ENCODE measurements at places on chromosomes 13 and 19.

DNA sequence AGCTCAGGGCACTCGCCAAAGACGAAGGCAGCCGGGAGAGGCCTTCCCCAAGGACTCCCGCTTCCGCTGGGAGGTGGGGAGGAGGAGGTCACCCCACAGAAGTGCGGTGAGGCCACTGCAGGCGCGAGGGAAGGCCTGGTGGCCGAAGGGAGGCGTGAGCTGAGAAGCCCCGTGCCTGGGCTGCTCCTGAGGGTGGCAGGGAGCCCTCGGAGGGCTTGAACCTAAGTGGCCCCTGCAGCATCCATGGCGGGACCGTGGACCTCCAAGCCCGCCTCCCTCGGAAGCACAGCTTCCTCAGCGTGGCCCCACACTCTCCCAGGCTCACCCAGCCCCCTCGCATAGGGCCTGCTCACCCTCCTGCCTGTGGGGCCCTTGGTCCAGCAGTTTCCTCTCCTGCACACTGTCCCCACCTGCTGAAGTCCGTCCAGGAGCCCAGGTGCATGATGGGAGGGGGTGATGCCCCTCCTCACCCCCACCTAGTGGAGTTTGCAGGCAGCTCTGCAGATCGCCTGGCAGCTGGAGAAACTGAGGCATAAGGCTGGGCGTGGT, 25.9 kb downstream of the EFNA2 start:
- no peak for DNase-seq

- DNase-seq: no peak
Observed at GRCh38 chr13:43232144-43232872, 208.9 kb downstream of the DNAJC15 start.

DNA sequence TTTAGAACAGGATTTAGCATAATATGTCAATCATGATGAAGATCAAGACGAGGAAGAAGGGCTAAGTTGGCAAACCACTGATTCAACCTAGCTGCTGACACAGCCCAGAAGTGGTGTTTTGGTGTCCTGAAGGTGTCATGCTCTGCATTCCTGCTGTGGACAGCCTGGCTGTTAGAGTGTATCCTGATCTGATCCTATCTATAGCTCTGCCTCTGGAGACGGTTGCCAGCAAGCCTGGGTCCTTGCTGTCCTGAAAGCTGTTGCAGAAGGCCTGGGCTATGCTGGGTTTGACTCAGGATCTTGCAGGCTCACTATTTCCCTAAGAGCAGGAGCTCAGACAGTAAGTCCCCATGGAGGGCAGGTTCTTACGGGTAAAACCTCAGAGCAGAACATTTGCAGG, 416.4 kb downstream of the TSHZ3 start:
- DNase-seq: no peak

DNA sequence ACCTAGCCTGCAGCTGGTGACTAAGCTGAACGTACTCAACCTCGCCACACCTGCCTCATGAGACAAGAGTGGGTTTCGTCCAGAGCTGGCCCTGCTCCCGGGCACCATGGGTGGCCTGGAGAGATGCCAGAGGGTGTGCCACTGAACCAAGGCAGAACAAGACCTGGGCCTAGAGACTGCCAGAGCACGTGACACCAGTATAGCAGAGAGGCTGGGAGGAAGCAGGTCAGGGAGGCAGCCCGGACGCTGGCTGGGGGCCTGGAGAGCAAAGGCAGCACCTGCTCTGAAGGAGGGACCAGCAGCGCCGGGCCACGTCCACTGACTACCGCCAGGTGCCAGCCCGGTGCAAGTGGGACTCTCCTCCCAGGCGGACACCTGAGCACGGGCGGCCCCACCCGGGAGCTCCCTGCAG, 7.3 kb upstream of the C13orf46 start:
- DNase-seq: no peak

DNA sequence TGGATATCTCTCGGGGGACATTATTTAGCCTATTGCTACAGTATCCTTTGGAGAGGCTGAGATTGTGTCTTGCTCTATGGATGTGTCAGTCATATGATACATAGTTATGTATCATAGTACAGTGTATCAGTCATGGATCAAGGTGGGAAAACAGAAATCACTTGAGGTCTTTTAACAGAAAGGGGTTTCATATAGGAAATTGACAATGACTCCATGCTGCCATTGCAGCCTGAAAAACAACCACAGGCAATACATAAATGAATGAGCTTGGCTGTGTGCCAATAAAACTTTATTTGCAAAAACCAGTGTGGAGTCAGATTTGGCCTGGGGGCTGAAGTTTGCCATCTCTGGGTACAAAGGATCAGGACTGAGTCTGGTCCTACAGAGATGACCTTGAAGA, 35.4 kb downstream of the COLGALT1 start:
- no peak for DNase-seq

DNA sequence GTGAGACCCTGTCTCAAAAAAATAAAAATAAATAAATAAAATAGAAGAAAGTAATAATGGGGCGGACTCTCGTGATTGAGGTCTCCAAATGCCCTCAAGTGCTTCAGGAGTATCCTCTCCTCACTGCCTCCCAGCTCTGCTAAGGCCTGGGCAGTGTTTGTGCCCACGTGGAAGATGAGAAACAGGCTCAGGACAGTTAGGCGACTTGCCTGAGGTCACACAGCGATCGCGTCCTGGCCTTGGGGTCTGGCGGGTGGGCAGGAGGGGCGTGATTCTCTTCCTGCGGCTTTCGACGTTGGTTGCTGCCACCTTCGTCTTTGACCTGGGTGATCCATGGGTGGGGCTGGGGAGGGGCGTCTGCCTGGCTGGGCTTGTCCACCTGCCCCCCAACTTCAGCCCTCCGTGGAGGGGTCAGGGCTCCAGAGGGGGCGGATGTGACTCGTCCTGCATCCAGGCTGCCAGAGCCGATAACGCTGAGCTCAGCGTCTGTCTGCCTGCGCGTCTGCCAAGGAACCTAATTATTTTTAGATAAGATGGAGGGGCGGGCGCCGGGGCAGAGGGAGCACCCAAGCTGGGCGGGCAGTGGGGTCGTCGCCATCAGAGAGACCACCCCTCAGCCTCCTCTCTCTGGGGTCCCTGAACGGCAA, 56.9 kb downstream of the NFIC start:
- DNase-seq: peak; percentile 60

DNA sequence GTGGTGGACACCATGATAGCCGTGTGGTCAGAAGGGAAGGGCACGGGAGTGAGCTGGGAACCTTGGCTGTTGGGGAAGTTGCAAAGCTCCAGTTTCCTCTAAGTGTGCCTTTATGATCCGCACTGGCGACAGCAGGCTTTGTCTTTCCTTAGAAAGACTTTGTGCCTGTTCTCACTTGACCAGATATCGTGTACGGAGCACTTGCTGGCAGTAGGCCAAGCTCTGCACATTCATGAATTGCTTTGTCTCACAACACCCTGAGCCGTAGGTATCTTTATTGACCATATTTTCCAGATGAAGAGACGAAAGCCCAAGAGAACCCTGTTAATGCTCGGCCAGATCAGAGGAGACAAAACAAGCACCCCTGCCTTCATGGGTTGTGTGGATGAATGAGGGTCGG, 15.1 kb downstream of the CUL4A start:
- DNase-seq: no peak

DNA sequence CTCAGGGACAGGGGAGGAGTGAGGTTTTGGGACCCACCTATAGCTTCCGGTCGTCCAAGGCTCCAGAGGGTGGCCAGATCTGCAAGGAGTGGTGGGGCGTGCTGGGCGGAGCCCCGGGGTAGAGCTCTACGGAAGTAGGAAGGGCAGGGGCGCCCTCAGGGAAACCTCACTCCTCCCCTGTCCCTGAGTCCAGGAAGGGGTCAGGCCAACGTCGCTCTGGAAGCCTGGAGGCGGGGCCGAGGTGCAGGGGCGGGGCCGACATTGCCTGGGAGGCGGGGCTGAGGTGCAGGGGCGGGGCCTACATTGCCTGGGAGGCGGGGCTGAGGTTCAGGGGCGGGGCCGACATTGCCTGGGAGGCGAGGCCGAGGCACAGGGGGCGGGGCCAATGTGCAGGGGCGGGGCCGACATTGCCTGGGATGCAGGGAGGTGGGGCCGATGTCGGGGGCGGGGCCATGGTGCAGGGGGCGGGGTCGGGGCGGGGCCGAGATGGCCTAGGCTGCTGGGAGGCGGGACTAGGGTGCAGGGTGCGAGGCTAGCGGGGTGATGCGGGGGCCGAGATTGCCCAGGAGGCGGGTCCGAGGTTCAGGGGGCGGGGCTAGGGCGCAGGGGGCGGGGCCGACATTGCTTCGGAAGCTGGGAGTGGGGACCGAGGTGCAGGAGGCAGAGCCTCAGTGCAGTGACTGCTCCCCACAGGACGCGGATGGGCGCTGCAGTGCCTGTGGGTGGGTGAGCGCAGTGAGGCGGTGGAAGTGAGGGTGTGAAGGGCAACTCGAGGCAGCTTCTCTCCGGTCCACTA, 4.9 kb upstream of the PALM start:
- DNase-seq: no peak

GRCh38 chr13:47837104-47837880, 163.8 kb downstream of the SUCLA2 start:
- no peak for DNase-seq

- DNase-seq: peak; percentile 31
Observed at GRCh38 chr13:50969691-50970090, 60.1 kb downstream of the RNASEH2B start.

DNA sequence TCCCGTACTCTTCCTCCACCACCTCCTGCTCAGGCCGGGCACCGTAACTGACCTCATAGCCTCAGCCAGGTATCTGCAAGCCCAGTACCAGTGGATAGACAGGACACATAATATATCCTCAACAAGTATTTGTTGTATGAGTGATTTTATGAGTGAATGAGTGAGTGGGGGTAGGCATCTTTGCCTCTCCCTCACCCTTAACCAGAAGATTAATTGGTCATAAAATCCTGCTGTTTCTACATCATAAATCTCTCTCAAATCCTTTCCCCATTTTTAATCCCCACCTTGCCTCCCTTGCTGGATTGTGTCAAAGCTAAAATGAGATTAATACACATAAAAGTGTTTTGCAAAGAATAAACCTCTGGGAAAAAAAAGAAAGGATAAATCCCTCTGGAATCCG, 44.4 kb upstream of the HMGB1 start:
- DNase-seq: no peak

DNA sequence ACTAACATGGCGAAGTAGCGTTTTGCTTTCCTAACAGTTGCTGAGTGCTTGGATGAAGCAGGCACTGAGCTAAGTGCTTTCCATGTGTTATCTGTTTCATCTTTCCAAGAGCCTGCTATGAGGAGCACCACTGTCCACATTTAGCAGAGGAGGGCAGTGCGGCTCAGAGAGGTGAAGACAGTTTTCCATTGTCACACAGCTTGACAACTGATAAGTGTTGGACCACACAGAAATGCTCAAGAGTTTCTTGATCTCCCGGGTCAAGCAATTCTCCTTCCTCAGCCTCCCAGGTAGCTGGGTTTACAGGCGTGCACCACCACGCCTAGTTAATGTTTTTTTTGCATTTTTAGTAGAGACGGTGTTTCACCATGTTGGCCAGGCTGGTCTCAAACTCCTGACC, 6.8 kb upstream of the CRTC1 start:
- DNase-seq: no peak

- no peak for DNase-seq
Observed at GRCh38 chr19:3285647-3286176, 61.3 kb downstream of the CELF5 start.

DNA sequence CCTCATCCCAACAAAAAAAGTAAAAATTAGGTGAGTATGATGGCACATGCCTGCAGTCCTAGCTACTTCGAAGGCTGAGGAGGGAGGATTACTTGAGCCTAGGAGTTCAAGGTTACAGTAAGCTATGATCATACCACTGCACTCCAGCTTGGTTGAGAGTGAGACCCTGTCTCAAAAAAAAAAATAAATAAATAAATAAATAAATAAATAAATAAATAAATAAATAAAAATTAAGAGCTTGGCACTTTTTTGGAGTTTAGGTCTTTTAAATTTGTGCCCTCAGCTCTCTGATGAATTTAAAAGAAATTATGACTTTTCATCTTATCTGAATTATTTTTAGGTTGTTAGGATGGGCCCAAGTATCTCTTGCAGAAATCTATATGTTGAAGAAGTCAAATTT, 8.9 kb downstream of the ZNF420 start:
- no peak for DNase-seq

GRCh38 chr19:31332096-31332495, 17.1 kb downstream of the TSHZ3 start:
- DNase-seq: no peak

DNA sequence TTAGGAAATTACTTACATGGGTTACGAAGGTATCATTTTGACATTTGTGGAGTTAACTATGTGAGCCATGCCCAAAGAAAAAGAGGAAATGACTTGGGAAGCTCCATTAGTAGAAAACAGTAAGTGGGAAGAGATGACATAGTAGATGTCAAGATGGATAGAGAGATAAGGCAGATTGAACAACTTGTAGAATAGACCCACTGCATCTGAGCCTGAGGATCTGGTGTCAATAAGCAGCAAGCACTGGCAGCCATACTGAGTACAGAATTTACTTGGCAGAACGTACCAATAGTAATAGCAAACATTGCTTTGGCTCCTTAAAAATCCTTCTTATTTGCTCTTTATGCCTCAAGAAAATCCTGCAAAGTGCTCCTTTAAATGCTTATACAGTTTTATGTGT, 203.8 kb downstream of the GPC6 start:
- DNase-seq: no peak

DNA sequence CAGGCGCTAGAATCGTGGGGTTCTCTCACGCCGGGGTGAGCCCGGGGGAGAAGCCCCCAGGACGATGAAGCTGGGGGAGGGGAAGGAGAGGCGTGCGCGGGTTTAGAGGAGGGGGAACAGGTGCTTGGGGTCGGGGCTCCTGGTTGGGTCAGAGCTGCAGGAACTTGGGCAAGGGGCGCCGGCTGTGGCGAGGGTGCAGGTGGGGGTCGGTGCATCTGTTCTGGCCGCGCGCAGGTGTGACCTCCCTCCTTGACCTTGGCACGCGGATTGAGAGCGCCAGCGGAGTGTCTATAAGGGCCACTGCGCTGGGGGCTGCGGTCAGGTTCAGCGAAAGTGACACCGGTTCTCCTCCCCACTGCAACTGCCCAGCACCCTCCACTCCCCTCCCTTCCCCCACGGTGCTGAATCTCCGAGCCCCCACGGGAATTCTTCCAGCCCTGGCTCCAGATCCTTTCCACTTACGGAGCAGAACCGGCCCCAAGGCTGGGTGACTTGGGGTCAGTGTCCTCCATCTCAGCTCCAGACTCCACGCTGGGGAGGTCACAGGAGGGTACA, 618 bp downstream of the TMEM38A start:
- peak; percentile 43 for DNase-seq

GRCh38 chr13:77836423-77836822, 82.2 kb downstream of the EDNRB start:
- no peak for DNase-seq
